Psoas muscle (tissue), 8 donors: ENCODE measurements at places on chromosomes 5 and 9. TPM values are rescaled to one million over a fixed set of nuclear protein-coding genes. Genes with fewer than 3 reads are reported as not detected.

GRCh38 chr5:146516151-146516475, at the start of gene GPR151:
TSS of gene GPR151 (minus strand) at chr5:146516190. CDS start at chr5:146516113, 77 bp downstream.
- H3K27ac ChIP-seq: no peak within 1 kb of the TSS
- H3K4me1 ChIP-seq: no peaks in the 10 kb centered on the region
- no peak within 1 kb of the TSS for H3K4me3 ChIP-seq
- no peak for DNase-seq
- H3K36me3 ChIP-seq: peaks cover 19% of the 10 kb centered on the region

DNA sequence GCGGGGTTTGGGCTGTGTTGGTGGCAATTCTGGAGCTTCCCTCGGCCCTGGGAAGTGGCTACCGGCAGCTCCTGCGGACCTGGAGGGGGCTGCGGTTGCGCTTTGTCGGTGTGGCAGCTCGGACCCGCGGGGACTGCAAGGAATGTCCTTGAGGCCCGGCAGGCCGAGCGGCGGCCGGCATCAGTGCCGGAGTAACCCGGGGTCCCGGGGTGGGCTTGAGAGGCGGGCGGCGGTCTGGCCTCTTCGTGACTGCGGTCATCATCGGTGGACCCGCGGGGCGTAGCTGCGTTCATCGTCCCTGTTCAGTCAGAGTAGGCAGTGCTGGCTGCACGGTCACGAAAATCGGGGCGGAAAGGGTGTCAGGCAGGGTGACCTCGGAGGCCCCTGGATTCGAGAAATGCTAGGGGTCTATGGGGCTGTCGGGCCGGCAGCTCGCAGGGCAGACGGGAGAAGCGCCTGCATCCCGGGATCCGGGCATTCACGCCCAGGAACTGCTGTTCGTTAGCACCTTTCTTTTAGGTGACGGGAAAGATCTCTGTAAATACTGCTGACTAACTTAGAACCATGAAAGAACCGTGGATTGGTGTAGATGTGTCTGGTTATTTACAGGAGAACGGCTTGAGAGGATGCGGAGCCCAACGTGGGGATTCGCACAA, 474 bp downstream of the HMGCR start:
- no peaks in the 10 kb centered on the region for H3K36me3 ChIP-seq
- H3K27ac ChIP-seq: peak overlapping the region; percentile 82
- peak overlapping the region; percentile 91 for H3K4me3 ChIP-seq
- H3K27me3 ChIP-seq: no peaks in the 10 kb centered on the region
- peaks cover 10% of the 10 kb centered on the region for H3K4me1 ChIP-seq

- H3K27me3 ChIP-seq: no peaks in the 10 kb centered on the region
- H3K4me1 ChIP-seq: peaks cover 11% of the 10 kb centered on the region
- H3K27ac ChIP-seq: no peak overlapping the region
- H3K4me3 ChIP-seq: no peak overlapping the region
Observed at GRCh38 chr5:65766175-65766574, 44.2 kb downstream of the NLN start.

OSTF1 gene
- 10.4 TPM for total RNA-seq

GRCh38 chr9:98536542-98537173, 172.1 kb downstream of the GABBR2 start:
- no peaks in the 10 kb centered on the region for H3K36me3 ChIP-seq
- no peak overlapping the region for H3K27ac ChIP-seq
- no peak overlapping the region for H3K4me3 ChIP-seq
- H3K27me3 ChIP-seq: no peaks in the 10 kb centered on the region
- no peak for DNase-seq

DNA sequence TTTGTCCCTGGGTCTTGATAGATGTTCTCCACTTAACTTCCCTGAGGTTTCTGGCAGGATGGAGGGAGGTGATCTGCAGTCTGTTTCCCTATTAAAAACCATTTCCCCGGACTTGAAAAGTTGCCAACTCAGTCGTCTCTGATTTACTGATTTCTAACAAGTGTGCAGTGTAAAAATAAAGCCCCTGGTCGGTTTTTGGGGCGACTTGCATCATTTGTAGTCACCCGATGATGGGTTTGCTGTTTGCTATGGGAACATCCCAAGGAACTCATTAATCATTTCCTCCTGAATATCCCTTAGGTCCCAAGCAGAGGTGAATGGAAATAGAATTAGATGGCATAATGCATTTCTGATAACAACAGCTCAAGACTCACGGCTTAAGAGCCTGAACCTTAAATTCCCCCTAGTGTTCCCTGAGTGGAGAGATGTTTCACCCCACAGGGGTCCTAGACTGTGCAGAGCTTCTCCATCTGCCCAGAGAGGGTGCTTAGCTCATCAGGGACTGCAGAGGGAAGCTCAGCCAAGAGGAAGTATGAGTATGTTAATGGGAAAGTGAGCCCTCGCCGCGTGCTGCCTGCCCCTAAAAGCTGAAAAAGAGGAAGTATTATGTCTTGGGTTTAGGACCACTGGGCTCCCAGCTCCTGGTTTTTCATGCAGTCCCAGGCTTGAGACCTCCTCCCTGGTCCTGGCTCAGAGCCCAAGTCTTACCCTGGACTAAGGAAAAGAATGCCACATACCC, 115.1 kb upstream of the DAP start:
- H3K27ac ChIP-seq: no peak overlapping the region
- no peaks in the 10 kb centered on the region for H3K36me3 ChIP-seq
- peaks cover 3% of the 10 kb centered on the region for H3K27me3 ChIP-seq
- no peak for DNase-seq
- H3K4me1 ChIP-seq: no peaks in the 10 kb centered on the region

GRCh38 chr5:134184155-134185135, 7.7 kb upstream of the SKP1 start:
- DNase-seq: peak; percentile 64
- no peaks in the 10 kb centered on the region for H3K36me3 ChIP-seq
- H3K4me3 ChIP-seq: no peak overlapping the region
- H3K4me1 ChIP-seq: no peaks in the 10 kb centered on the region
- H3K27ac ChIP-seq: no peak overlapping the region

GRCh38 chr5:135106610-135107471, 72.8 kb upstream of the PITX1 start:
- no peaks in the 10 kb centered on the region for H3K27me3 ChIP-seq
- DNase-seq: peak; percentile 54
- no peaks in the 10 kb centered on the region for H3K36me3 ChIP-seq
